Cerebellar cortex (tissue), 1 donor: ENCODE measurements at places on chromosomes 7 and 10.
A peak's percentile ranks its signal among the peaks of the same experiment; 100 is the strongest.

GRCh38 chr7:128267595-128267924 is 26.5 kb downstream of the LEP start:
- peak; percentile 77 for DNase-seq

GRCh38 chr10:48923748-48924147 is 15.9 kb downstream of the LRRC18 start:
- DNase-seq: no peak

DNA sequence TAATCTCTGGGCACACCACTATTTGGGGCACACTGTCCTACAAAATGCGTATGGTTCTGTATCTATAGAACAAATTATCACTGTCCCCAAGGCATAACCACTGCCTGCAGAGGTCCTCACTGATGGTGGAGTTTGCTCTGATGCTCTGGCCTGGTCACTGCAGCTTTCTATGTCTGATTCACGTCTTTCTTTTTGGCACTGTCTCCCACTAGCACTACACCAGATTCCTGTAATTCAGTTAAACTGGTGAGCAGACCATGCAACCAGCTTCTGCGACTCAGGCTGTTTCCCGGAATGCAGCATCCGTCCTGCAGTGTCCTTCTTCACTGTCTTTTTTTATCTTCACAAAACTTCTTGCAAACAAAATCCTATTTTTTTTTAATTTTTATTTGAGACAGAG is 112.8 kb downstream of the KLF6 start:
- DNase-seq: no peak

- no peak for DNase-seq
Observed at GRCh38 chr10:98481404-98481945, 34.7 kb upstream of the HPS1 start.

- DNase-seq: no peak
Observed at GRCh38 chr7:99827040-99827778, 604 bp upstream of the CYP3A43 start.
